Activated T-helper 1 cell treated with anti-CD3 and anti-CD28 coated beads, Interleukin-2, amount 50 U/mL, for 16 hours (primary cell): ENCODE measurements at places on chromosomes 5 and 9.

DNA sequence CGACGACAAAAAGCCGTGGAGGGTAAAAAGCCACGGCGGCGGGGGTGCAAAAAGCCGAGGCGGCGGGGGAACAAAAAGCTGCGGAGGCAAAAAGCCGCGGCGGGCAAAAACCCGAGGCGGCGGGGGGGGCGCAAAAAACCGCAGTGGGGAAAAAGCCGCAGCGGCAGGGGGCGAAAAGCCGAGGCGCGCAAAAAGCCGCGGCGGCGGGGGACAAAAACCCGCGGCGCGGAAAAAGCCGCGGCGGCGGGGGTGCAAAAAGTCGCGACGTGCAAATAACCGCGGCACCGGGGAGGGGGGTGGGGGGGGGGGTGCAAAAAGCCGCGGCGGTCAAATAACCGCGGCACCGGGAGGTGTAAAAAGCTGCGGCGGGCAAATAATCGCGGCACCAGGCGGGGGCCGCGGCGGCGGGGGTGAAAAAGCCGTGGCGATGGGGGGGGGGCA is 511.5 kb downstream of the FOXD4L5 start:
- no peak for DNase-seq

DNA sequence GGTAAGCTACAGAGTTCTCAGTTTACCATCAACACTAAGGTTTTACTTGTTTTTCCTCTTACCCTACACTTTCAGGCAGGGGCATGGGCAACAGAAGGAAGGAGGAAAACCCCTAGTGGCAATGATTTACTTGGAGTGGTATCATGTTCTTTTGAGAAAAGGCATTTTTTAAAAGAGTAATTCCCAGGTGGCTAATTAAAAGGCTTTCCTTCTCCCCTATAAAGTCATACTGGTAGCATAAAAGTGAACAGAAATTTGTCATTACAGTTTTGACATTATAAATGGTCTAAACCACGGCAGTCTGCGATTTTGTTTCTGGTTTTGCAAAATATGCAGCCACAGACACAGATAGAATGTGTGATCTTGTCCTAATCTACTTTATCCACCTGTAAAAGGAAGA is 30.9 kb upstream of the OR2K2 start:
- DNase-seq = no peak

DNA sequence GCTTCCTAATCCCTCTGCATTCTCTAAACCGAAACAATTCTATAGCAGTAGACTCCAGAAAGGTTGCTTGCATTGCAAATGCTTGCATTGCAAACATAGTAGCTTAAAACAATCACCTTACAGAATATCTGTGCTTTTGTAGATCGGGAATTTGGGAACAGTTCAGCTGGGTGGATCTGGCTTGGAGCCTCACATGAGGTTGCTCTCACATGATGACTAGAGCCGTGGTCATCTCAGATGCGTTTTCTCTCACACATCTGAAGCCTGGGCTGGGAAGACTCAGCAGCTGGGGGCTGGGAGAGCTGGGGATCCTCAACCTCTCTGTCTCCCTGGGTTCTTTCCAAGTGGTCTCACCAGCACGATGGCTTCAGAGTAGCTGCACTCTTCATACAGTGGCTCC is 127.8 kb downstream of the MSX2 start:
- DNase-seq = no peak

- no peak for DNase-seq
Measured at GRCh38 chr9:130137641-130138081, 34.5 kb upstream of the NCS1 start.

DNA sequence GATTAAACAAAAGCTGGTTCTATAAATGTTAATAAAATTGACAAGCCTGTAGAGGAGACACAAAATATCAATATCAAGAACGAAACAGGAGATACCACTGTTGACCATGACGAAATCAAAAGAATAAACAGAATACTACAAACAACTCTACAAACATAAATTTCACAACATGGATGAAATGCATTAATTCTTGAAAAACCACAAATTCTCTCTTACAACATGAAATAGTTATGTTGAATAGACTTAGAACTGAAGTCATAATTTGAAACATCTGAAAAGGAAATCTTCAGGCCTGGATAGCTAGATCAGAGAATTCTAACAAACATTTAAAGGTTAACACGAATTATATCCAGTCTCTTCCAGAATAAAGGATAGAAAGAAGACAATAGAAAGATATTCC is 6.9 kb upstream of the SPATA31C1 start:
- no peak for DNase-seq

GRCh38 chr9:90169490-90169889 is 473.1 kb downstream of the DIRAS2 start:
- DNase-seq = no peak

- no peak for DNase-seq
Measured at GRCh38 chr5:137567226-137567625, 68.1 kb upstream of the SPOCK1 start.

- DNase-seq = no peak
Measured at GRCh38 chr9:81771571-81771970, 82.2 kb upstream of the TLE1 start.

GRCh38 chr9:116488373-116488772 is 198.7 kb upstream of the TRIM32 start:
- DNase-seq = no peak

GRCh38 chr9:7607421-7607820 is 192.2 kb downstream of the DMAC1 start:
- DNase-seq = no peak

- no peak for DNase-seq
Measured at GRCh38 chr9:114779352-114779845, 26.4 kb downstream of the TNFSF15 start.

GRCh38 chr5:11905206-11905605 is 960 bp upstream of the CTNND2 start:
- DNase-seq = no peak

DNA sequence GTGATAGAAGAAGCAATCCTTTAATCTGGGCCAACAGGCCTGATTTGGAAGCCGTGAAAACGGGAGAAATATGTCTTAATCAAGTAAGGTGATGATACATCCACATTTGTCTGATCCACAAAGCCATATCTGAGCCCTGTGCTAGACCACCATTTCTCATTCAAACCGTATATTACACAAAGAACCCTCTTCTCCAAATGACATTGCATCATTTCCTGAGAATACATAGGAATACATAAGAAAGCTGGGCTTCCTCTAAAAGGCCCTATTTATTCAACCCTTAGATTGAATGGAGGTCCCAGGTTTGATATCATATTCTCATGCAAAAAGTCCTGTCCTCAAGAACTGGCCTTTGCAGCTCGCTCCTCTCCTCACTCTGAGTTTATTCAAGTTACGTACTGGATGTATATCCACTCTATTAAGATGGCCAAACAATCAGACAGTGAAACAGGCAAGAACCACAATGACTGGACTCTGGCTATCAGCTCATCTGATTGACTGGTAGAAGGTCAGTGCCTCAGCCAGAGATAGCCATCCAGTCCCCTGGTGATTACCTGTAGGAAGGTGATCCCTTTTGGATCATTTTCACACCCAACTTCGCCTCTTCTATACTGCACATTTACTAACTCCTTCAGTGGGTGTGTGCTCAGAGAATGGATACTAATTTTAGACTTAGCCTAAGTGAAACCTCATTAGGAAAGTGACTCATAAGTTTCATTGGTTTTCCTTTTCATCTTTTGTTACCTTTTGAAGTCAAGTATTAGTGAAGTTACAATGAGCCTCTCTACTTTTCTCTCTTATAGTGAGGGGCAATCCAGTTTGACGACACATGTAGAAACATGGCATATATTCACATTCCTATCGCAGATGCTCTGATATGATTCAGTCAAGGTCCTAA is 167.6 kb upstream of the WWC1 start:
- DNase-seq = no peak

GRCh38 chr9:98642661-98643312 is 65.9 kb downstream of the GABBR2 start:
- no peak for DNase-seq

- no peak for DNase-seq
Measured at GRCh38 chr5:77743181-77743580, 33.0 kb downstream of the TBCA start.

DNA sequence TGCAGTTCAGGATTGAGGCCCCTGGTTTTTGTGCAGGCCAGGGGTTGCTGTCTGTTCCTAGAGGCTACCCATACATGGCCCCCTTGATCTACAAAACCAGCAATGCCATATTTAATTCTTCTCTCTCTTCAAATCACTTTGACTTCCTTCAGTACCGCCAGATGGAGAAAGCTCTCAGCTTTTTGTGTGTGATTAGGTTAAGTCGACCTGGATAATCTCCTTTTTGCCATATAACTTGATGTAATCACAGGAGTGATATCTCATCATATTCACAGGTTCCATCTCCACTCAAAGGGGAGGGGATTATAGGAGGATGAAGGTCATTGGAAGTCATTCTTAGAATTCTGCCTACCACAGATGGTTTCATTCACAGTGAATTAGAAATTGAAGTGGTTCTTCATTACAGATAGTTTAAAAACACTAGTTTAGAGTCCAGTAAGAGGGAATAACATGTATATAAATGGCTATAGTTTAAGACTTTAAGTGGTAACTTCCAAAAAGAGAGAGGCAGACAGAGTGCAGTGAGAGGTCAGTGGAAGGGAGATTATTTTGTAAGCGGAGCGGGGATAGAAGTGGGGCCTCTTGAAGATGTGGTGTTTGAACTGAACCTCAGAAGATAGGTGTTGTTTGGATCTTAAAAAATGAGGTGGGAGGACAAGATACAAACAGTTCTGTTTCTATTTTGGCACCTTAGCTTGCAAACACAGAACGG is 85.9 kb downstream of the GALNT10 start:
- DNase-seq = no peak

DNA sequence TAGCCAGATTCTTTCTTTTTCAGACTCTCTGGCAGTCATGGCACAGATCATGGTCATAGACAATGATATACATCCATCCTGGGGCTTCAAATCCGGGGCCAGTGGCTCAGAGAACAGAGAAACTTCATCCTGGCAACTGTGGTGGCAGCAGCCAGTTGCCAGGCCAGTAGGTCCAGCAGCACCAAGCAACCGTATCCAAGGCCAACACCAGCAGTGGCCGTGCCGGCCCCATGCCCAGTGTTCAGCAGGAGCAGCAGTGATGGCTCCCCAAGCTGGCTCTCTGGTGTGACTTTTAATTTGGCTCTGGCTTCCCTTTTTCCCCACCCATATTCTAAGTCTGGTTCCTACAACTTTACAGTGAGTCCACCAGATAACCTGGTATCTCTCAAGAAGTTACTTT is 300.5 kb downstream of the DEPDC1B start:
- DNase-seq = no peak

DNA sequence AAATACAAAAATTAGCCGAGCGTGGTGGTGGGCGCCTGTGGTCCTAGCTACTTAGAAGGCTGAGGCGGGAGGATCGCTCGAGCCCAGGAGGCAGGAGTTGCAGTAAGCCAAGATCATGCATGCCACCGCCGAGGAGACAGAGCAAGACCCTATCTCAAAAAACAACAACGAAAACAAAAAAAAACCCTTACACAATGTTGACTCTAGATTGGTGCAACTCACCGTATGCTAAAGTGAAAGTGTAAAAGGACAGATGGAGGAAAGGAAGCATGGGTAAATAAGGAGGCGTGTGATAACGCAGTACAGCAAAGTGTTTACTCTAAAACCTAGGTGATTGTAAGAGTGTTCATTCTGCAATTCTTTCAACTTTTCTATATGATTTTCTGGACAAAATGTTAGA is 15.9 kb upstream of the RUFY1 start:
- no peak for DNase-seq

DNA sequence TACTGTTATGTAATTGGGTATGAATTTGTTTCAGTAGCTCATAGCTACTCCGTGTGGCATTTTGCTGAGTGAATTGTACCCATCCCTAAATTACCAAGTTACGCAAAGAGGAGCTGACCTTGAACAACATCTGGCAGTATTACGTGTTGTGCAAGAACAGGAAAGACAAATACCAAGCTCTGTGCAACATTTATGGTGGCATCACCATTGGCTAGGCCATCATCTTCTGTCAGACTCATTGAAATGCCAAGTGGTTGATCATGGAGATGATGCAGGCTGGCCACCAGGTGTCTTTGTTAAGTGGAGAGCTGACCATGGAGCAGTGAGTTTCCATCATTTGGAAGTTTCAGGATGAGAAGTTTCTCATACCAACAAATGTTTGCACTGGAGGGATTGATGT is 15.0 kb downstream of the ZSWIM6 start:
- no peak for DNase-seq

DNA sequence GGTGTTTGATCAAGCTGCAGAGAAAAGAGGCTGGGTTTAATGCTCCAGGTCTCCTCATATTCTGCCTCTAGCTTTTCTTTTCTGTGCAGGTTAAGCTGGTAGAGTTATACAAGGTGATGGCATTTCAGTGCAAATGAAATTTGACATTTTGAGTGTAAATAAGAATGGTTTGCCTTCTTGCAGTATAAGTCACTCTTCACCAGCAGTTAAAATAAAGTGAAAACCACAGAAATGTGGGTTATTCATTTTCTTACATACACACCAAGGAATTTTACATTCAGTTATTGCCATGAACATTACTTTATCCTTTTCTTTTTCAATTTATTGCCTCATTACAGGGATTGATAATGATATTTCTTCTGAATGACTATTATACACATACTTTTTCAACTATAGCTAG is 337.5 kb upstream of the PCSK5 start:
- DNase-seq = no peak

- DNase-seq = no peak
Measured at GRCh38 chr9:136020671-136021070, 59.5 kb upstream of the UBAC1 start.

DNA sequence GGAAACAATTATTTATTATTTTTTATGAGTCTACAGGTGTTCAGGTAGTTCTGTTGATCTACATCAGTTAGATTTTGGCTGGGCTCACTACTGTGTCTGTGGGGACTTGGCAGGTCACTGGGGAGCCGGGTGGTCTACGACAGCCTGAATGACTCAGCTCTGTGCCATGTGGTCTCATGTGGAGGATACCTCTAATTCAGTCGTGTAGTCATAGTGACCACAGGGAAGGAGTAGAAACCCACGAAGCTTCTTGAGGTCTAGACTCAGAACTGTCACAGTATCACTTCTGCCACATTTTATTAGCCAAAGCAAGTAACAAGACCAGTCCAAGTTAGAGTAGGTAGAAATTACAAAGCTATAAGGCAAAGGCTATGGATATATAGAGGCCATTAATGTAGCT is 64.7 kb upstream of the GRAMD2B start:
- no peak for DNase-seq

GRCh38 chr5:180331647-180331950 is 21.5 kb downstream of the GFPT2 start:
- DNase-seq = no peak

DNA sequence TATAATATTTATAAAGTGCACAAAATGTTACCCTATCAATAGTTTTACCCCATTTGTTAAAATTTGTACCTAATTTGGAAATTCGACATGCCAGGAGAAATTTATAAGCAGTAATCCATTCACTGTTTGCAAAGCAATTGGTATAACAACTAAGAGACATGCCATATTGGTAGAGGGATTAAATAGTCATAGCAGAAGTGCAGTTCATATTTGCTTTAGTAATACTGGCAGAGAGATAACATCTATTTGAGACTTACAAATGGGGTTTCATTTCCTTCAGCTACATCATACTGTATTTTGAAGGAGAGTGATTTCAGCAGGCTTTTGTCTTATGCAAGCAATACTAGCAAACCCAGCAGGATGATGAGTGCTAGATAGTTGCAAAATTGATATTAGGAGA is 610.4 kb upstream of the CDH10 start:
- no peak for DNase-seq
